Upper lobe of right lung (tissue), 1 donor: ENCODE measurements at places on chromosomes 11 and 22. TPM values are rescaled to one million over a fixed set of nuclear protein-coding genes. Genes with fewer than 3 reads are reported as not detected.

DNA sequence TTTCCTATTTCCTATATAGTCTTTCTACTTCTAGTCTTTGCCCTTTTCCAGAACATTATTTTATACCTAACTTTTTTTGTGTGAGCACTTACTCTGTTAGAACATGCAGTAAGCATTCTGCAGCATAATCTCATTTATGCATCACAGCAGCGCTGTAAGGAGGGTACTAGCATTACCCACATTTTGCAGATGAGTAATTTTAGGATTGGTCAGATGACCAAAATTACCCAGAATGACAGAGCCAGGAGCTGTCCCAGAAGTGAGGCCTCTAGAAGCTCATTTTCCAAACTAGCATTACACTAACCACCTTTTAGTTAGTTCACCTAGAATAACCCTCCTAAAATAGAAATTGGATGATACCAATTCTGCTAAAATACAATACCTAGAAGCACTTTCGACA lies 47.1 kb upstream of the ARHGAP32 start:
- no peak overlapping the region for H3K4me3 ChIP-seq
- no peaks in the 10 kb centered on the region for H3K27me3 ChIP-seq
- H3K36me3 ChIP-seq, result no peaks in the 10 kb centered on the region
- no peaks in the 10 kb centered on the region for H3K4me1 ChIP-seq

- H3K4me1 ChIP-seq, result peaks cover 41% of the 10 kb centered on the region
- peaks cover 22% of the 10 kb centered on the region for H3K36me3 ChIP-seq
- H3K4me3 ChIP-seq, result no peak overlapping the region
- H3K27me3 ChIP-seq, result no peaks in the 10 kb centered on the region
Observed at GRCh38 chr11:72831521-72832300, 17.5 kb downstream of the ATG16L2 start.

- no peak overlapping the region for H3K4me3 ChIP-seq
- H3K4me1 ChIP-seq, result no peaks in the 10 kb centered on the region
- DNase-seq, result no peak
- no peak overlapping the region for H3K27ac ChIP-seq
- no peaks in the 10 kb centered on the region for H3K36me3 ChIP-seq
Observed at GRCh38 chr11:113245216-113245615, 69.2 kb upstream of the TTC12 start.

- DNase-seq, result no peak
Observed at GRCh38 chr11:68610452-68611116, 73.8 kb upstream of the GAL start.

- no peak overlapping the region for H3K4me3 ChIP-seq
- H3K4me1 ChIP-seq, result no peaks in the 10 kb centered on the region
- H3K36me3 ChIP-seq, result no peaks in the 10 kb centered on the region
- H3K27ac ChIP-seq, result no peak overlapping the region
- no peak for DNase-seq
Observed at GRCh38 chr11:120719348-120719747, 207.8 kb downstream of the GRIK4 start.

- no peak overlapping the region for H3K27ac ChIP-seq
- H3K4me1 ChIP-seq, result no peaks in the 10 kb centered on the region
- H3K36me3 ChIP-seq, result no peaks in the 10 kb centered on the region
- H3K4me3 ChIP-seq, result no peak overlapping the region
Observed at GRCh38 chr11:46309814-46310259, 32.4 kb downstream of the CREB3L1 start.

GRCh38 chr22:29833392-29833965 lies 4.6 kb downstream of the ASCC2 start:
- peaks cover 15% of the 10 kb centered on the region for H3K4me1 ChIP-seq
- DNase-seq, result no peak
- no peak overlapping the region for H3K27ac ChIP-seq
- H3K27me3 ChIP-seq, result no peaks in the 10 kb centered on the region
- H3K36me3 ChIP-seq, result peaks cover 58% of the 10 kb centered on the region

GRCh38 chr11:16047073-16047472 lies 309.3 kb downstream of the SOX6 start:
- no peak for DNase-seq
- H3K36me3 ChIP-seq, result no peaks in the 10 kb centered on the region
- H3K4me3 ChIP-seq, result no peak overlapping the region
- no peaks in the 10 kb centered on the region for H3K4me1 ChIP-seq
- no peaks in the 10 kb centered on the region for H3K27me3 ChIP-seq

GRCh38 chr11:102238391-102238821 lies 78.9 kb upstream of the BIRC3 start:
- H3K4me3 ChIP-seq, result no peak overlapping the region
- no peaks in the 10 kb centered on the region for H3K27me3 ChIP-seq

GRCh38 chr22:22945195-22945594 lies 57.6 kb downstream of the IGLL5 start:
- no peak overlapping the region for H3K27ac ChIP-seq
- no peak overlapping the region for H3K4me3 ChIP-seq
- H3K4me1 ChIP-seq, result no peaks in the 10 kb centered on the region
- H3K36me3 ChIP-seq, result no peaks in the 10 kb centered on the region
- peaks cover 13% of the 10 kb centered on the region for H3K27me3 ChIP-seq
- DNase-seq, result peak; percentile 35

- no peak overlapping the region for H3K4me3 ChIP-seq
- no peaks in the 10 kb centered on the region for H3K36me3 ChIP-seq
- DNase-seq, result no peak
- H3K27ac ChIP-seq, result no peak overlapping the region
Observed at GRCh38 chr11:79229047-79229446, 211.8 kb downstream of the TENM4 start.

DNA sequence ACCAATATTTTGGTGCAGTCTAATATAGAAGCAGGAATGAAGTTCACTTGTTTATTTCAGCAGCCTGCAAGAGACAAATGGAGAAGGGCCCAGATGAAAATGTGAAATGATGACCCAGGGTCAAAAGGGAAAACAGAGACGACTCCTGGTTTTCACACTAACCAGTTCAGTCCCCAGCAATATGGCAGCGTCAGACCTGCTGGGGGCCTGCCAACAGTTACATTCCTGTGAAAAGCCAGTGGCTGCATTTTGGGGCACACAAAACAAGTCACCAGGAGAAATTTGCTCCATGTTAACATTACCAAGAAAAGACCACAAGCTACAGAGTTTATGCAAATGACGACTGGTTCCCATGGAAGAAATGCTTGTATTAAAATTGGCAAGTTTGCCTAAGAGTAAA lies 80.2 kb downstream of the CCDC34 start:
- no peaks in the 10 kb centered on the region for H3K36me3 ChIP-seq
- H3K4me1 ChIP-seq, result peaks cover 6% of the 10 kb centered on the region
- peak overlapping the region; percentile 11 for H3K27ac ChIP-seq
- H3K27me3 ChIP-seq, result no peaks in the 10 kb centered on the region
- DNase-seq, result no peak

- H3K4me3 ChIP-seq, result no peak overlapping the region
- no peak for DNase-seq
- H3K36me3 ChIP-seq, result peaks cover 100% of the 10 kb centered on the region
- no peak overlapping the region for H3K27ac ChIP-seq
Observed at GRCh38 chr22:41656556-41656955, 32.1 kb downstream of the SNU13 start.

GRCh38 chr11:109747839-109748238 lies 325.8 kb downstream of the C11orf87 start:
- H3K36me3 ChIP-seq, result no peaks in the 10 kb centered on the region
- H3K27ac ChIP-seq, result no peak overlapping the region
- H3K4me1 ChIP-seq, result no peaks in the 10 kb centered on the region
- no peak overlapping the region for H3K4me3 ChIP-seq
- no peak for DNase-seq
- H3K27me3 ChIP-seq, result no peaks in the 10 kb centered on the region

- H3K27ac ChIP-seq, result peak overlapping the region; percentile 63
- H3K4me1 ChIP-seq, result peaks cover 29% of the 10 kb centered on the region
- no peaks in the 10 kb centered on the region for H3K27me3 ChIP-seq
- no peak overlapping the region for H3K4me3 ChIP-seq
Observed at GRCh38 chr11:12179019-12179418, 68.6 kb downstream of the MICAL2 start.

DNA sequence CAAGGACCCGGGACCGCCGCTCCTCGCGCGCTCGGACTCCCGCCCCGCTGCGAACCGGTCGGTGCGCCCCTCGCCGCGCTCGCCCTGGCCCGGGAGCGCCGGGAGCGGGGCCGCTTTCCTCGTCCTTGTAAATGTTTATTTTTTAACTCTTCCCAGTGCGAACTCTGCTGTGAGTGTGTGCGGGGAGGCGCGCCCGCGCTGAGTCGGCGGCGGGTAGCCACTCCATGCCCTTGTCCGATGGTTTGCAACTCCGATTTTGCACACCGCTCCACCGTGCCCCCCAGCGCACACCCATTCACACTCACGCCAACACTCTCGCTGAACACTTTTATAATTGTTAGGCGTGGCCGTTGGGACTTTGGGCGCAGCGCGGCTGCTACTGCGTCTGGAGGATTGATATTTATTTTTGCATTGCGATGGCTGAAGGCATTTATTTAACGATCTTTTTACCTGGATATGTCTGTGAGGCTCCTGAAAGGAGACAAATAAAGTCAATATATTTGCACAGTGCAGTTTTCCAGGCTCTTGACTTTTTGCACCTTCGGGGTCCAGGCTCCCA lies 1.0 kb downstream of the C11orf96 start:
- peaks cover 20% of the 10 kb centered on the region for H3K27me3 ChIP-seq
- H3K4me3 ChIP-seq, result peak overlapping the region; percentile 64
- peak overlapping the region; percentile 86 for H3K27ac ChIP-seq

DNA sequence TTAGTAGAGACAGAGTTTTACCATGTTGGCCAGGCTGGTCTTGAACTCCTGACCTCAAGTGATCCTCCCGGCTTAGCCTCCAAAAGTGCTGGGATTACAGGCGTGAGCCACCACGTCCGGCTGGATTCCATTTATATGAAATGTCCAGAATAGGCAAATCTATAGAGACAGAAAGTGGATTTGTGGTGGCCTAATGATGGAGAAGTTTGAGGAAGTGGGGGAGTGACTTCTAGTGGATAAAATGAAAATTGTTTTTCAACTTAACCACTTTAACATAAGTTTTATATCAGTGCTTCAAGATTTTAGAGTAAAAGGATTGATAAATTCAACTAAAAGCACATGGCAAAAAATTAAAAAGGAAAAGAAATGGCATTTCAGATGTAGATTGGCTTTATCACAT lies 66.2 kb downstream of the HIPK3 start:
- H3K4me1 ChIP-seq, result peaks cover 61% of the 10 kb centered on the region
- no peak for DNase-seq
- no peak overlapping the region for H3K4me3 ChIP-seq
- H3K36me3 ChIP-seq, result no peaks in the 10 kb centered on the region
- H3K27me3 ChIP-seq, result no peaks in the 10 kb centered on the region
- no peak overlapping the region for H3K27ac ChIP-seq

- H3K4me3 ChIP-seq, result no peak overlapping the region
- DNase-seq, result no peak
- H3K27ac ChIP-seq, result no peak overlapping the region
- H3K4me1 ChIP-seq, result no peaks in the 10 kb centered on the region
- H3K36me3 ChIP-seq, result peaks cover 5% of the 10 kb centered on the region
Observed at GRCh38 chr22:30033137-30033536, 47.1 kb upstream of the HORMAD2 start.

- H3K27me3 ChIP-seq, result no peaks in the 10 kb centered on the region
- DNase-seq, result peak; percentile 86
- H3K27ac ChIP-seq, result peak overlapping the region; percentile 94
- H3K4me3 ChIP-seq, result peak overlapping the region; percentile 97
Observed at GRCh38 chr11:450809-451451, 851 bp downstream of the PTDSS2 start.

GRCh38 chr22:22974795-22975580 lies 87.4 kb downstream of the IGLL5 start:
- no peaks in the 10 kb centered on the region for H3K4me1 ChIP-seq
- H3K36me3 ChIP-seq, result no peaks in the 10 kb centered on the region
- H3K27ac ChIP-seq, result no peak overlapping the region
- no peak for DNase-seq
- H3K4me3 ChIP-seq, result no peak overlapping the region

DNA sequence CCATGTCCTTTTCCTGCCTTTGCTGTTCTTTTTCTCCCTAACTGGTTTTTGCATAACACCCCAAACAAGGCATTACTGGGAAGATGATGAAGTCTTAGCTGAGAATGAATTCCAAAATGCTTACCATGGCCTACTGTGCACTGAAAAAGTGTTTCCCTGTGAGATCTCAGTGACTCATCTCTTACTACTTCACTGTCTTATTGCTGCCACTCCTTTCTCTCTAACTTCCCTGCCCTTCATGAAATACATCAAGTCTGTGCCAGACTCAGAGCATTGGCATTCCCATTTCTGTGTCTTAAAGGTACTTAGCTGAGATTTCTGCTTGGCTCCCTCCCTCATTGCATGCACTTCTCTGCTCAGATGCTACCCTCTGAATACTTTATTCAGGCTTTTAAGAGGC lies 49.1 kb upstream of the MUC15 start:
- no peak overlapping the region for H3K27ac ChIP-seq
- no peaks in the 10 kb centered on the region for H3K27me3 ChIP-seq
- DNase-seq, result no peak
- H3K4me3 ChIP-seq, result no peak overlapping the region
- H3K36me3 ChIP-seq, result no peaks in the 10 kb centered on the region
- no peaks in the 10 kb centered on the region for H3K4me1 ChIP-seq

DNA sequence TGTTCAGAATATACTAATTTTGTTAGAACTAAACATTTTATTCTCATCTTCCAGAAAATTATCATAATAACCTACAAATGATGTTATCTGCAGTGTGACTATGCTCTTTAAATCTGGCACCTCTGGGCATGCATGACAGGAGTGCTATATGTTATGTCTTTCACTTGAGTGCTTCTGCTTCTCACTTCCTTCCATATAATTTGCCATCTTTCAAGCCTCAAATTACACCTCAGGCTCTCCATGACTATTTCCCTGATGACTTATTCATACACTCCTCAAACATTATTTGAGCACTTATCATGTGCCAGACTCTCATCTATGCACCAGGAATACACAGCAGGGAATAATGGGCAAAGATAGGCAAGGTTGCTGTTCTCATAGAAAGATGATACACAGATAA lies 219.3 kb upstream of the POU2AF2 start:
- no peak overlapping the region for H3K27ac ChIP-seq
- H3K4me3 ChIP-seq, result no peak overlapping the region
- no peak for DNase-seq
- no peaks in the 10 kb centered on the region for H3K36me3 ChIP-seq
- no peaks in the 10 kb centered on the region for H3K4me1 ChIP-seq

DNA sequence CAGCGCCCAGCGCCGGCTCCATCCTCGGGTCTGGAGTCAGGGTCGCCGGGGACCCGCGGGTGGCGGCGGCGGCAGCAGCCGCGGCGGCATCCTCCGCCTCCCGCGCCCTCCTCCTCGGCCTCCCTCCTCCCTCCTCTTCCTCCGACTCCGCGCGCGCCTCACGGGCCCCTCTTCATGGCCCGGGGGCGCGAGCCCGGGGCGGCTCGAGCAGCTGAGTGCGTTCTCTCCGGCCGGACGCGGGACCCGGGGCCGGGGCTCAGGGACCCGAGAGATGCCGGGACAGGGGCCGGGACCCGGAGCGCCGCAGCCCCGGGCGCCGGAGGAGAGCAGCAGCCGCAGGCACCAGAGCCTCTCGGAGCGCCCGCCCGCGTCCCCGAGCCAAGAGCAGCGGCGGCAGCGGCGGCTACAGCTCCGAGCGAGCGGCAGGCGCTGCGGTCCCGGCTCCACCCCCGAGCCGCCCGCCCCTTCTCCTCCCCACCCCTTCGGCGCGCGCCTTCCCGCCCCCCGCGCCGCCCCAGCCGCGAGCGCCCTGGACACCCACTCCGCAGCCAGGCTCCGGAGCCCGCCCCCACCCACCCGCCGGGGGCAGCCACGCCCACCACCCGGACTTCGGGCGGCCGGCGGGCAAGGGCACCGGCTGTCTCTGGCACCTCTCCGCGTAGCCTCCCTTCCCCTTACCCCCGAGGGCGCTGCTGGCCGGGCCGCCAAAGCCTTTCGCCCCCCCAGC lies at the start of gene CHST1:
TSS of gene CHST1 (minus strand) at position 417 of the 727 bp plus-strand sequence. CDS start 14,699 bp downstream, outside the sequence.
- H3K36me3 ChIP-seq, result no peaks in the 10 kb centered on the region
- peak within 1 kb of the TSS; percentile 57 for H3K4me3 ChIP-seq
- H3K27me3 ChIP-seq, result peaks cover 51% of the 10 kb centered on the region
- peaks cover 13% of the 10 kb centered on the region for H3K4me1 ChIP-seq

C11orf42 gene
- total RNA-seq, result not detected

IL10RA gene
- 33.8 TPM for total RNA-seq

OR51E1 gene
- total RNA-seq, result not detected

MRGPRX2 gene
- not detected for total RNA-seq

OR52D1 gene
- not detected for total RNA-seq

CHRM1 gene
- total RNA-seq, result 4.7 TPM
